Skin of body (tissue), 3 donors: ENCODE measurements at places on chromosomes 4 and X.
A peak's percentile ranks its signal among the peaks of the same experiment; 100 is the strongest.

DNA sequence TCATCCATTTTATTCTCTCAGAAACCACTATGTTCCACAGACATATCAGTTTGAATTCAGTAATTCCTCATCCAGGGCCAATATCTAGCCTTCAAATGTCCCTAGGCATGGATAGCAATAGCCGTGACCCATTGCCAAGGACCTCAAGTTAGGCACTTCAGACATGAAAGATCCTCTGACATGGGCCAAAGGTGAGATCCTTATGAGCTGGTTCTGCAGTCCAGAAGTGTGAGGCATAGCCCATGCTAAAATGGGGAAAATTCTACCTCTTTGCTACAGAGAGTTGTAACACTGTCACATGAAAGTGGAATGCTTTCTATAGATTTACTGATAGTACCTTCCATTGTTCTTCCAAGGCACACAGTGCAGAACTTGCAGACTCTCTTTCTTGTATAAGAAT, 349.7 kb upstream of the GALNT7 start:
- no peak for DNase-seq

GRCh38 chrX:150731795-150732194, 38.6 kb downstream of the MTMR1 start:
- DNase-seq, result no peak

- DNase-seq, result no peak
Measured at GRCh38 chr4:183823434-183823833, 81.7 kb upstream of the STOX2 start.

DNA sequence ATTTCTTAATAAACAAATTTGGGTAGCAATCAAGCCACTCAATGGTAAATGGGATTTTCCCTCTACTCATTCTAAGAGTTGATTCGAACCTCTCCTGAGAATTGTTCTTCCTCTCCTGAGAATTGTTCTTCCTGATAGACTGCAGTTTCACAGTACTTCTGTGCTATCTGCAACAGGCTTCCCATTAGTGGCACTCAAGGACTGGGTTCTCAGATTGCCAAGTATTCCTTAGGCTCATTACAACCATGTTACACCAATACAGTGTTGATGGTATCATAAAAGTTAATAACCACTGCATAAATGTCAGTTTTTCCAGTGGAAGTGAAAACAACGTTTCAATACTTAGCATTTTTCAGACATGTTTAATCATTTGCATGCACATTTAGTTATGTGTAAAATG, 201.6 kb downstream of the FRMPD4 start:
- DNase-seq, result no peak

GRCh38 chr4:2617955-2618354, 81.5 kb downstream of the FAM193A start:
- no peak for DNase-seq

- DNase-seq, result no peak
Measured at GRCh38 chr4:142984871-142985585, 138.9 kb upstream of the INPP4B start.

- peak; percentile 27 for DNase-seq
Measured at GRCh38 chr4:142752202-142752786, 93.8 kb downstream of the INPP4B start.

DNA sequence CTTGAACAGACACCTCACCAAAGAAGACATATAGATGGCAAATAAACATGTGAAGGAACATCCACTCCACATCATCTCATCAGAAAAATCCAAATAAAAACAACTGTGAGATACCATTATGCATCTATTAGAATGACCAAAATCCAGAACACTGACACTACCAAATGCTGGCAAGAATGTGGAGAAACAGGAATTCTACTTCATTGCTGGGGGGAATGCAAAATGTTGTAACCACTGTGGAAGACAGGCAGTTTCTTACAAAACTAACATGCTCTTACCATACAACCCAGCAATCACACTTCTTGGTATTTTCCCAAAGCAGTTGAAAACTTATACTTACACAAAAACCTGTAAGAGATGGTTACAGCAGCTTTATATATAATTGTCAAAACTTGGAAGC, 38.2 kb upstream of the ANTXR2 start:
- DNase-seq, result no peak

GRCh38 chrX:136250191-136251040, 784 bp downstream of the MAP7D3 start:
- peak; percentile 13 for DNase-seq

DNA sequence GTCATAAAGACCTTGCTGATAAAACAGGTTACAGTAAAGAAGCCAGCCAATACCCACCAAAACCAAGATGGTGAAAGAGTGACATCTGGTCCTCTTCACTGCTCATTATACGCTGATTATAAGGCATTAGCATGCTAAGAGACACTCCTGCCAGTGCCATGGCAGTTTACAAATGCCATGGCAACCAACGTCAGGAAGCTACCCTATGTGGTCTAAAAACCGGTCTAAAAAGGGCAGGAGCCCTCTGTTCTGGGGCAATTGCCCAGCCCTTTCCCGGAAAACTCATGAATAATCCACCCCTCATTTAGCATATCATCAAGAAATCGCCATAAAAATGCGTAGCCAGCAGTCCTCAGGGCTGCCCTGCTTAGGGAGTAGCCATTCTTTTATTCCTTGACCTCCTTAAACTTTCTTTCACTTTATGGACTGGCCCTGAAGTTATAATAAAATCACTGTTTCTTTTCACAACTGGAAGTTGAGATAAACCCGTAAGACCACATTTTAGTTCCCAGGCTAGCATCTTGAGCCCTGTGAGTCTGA, 260.5 kb upstream of the FAT1 start:
- no peak for DNase-seq

DNA sequence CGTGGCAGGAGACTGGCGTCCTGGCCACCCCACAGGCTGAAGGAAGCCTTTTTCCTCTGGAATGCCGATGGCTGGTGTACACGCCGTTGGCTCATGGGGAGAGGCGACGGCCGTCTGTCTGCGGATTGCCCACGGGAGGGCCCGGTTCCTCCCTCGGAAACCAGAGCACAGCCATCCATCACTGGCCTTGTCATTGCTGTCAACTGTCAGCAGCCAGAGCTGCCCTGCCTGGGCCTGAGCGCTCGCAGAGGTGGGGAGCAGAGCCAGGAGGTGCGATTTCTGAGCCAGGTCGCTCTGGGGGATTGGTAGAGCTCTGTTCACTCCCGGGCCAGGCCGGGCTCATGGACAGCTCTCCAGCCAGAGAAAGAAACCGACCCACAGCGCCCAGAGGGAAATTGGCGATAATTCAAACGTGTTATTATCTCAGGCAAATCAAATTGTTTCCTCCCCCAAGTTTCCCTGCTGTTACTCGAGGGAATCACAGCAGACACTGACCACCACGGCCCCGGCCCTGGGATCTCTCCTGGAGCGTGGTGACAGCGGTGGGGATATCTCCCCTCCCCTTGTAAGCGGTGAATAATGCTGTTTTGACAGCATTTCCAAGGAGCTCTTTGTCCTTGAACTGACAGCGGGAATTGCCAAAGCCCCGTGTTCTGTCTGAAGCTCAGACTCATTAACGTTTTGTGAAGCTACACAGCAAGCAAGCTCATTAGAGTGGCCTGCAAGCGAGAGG, 220.9 kb upstream of the PSAPL1 start:
- DNase-seq, result no peak

GRCh38 chr4:20354120-20354519, 102.4 kb downstream of the SLIT2 start:
- no peak for DNase-seq

GRCh38 chrX:50874876-50875275, 35.7 kb upstream of the BMP15 start:
- DNase-seq, result no peak

- no peak for DNase-seq
Measured at GRCh38 chr4:168795346-168795745, 214.7 kb downstream of the CBR4 start.

- DNase-seq, result no peak
Measured at GRCh38 chrX:14064626-14065432, 35.1 kb upstream of the GEMIN8 start.

- DNase-seq, result no peak
Measured at GRCh38 chrX:115588179-115588578, 27.2 kb downstream of the PLS3 start.

DNA sequence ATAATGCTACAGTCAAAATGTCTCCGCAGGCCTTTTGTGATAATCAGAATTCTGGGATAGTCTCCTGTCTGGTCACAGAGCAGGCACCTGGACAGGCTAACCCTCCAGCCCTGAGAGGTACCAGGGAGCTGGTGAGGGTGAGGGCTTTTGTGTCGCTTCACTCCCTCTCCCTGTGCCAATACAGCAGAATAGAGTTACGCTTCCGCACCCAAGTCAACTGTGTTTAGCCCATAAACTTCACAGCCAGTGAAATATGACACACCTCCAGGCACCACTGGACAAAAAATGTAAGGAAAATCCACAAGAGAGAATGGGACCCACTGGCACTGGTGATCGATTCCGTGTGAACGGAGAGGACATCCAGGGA, 1.3 kb downstream of the GAK start:
- DNase-seq, result no peak

DNA sequence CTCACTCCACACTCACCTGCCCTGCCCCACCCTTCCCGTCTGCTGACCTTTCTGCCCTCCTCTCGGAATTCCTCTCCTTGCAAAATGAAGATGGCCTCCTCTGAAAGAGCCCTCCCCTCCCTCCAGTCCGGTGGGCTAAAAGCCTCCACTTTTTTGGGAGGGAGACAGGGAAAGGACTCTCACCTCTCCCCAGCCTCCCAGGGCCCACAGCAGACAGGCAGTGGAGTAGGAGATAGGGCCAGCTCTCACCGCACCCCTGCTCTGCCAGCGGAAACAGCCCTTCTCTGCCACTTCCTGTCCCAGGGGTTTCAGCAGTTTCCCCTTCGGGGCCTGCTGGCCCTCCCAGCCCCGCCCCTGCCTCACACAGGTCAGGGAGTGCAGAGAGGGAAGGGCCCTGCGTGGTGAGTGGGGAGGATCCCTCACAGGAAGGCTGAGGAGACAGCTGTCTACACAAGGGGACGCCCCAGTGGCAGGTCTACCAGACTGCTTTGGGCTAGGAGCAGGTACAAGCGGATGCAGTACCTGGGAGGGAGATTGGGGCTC, 18.2 kb downstream of the ELF4 start:
- DNase-seq, result no peak

DNA sequence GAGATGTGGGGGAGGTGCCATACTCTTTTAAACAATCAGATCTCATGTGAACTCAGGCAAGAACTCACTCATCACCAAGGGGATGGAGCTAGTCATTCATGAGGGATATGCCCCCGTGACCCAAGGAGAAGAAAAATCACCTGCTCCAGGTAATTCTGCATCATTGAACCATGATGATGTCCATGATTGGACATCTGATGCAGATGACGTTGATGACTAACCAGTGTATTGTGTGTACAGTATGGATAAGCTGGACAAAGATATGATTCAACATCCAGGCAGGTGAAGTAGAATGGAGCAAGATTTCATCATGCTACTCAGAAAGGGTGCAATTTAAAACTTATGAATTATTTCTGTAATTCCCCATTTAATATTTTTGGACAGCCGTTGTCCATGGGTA, 286.4 kb upstream of the SMIM31 start:
- no peak for DNase-seq

GRCh38 chrX:101287402-101287801, 3.7 kb downstream of the TAF7L start:
- no peak for DNase-seq

- no peak for DNase-seq
Measured at GRCh38 chrX:109351557-109351956, 130.3 kb downstream of the GUCY2F start.

DNA sequence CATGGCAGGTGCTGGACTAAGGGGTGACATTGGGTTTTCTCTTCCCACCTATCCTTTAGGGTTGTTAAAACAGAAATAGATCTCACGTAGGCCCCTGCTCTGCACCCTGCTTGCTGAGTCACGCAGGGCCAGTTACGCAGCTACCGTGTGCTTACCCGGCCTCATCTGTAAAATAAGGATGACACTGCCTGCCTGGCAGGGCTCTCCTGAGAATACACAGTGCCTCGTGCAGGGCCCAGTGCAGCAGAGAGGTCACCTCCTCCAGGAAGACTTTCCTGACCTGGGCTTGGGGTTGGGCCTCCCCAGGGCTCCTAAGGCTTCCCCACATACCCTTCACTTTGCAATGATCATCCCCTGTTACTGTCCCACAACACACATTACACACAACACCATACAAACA, 33.6 kb upstream of the JAKMIP1 start:
- DNase-seq, result no peak

GRCh38 chrX:150012647-150013381, 74.5 kb upstream of the EOLA2 start:
- no peak for DNase-seq

DNA sequence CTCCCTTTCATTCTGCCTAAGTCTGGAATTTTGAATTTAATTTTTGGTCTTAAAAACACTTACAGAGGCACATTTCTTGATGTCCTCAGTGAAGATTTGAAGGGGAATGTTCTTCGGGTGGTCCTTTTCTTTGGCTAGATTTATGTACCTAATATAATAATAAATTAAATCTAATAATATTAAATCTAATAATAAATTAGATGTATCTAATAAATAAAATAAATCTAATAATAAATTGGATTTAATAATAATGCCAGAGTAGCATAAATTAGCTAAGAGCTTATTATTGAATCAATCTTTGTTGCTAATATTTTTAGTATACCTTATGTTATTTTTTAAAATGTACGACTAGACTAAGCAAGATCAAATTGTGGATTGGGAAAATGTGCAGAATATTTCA, 39.8 kb downstream of the MAD2L1 start:
- DNase-seq, result no peak

DNA sequence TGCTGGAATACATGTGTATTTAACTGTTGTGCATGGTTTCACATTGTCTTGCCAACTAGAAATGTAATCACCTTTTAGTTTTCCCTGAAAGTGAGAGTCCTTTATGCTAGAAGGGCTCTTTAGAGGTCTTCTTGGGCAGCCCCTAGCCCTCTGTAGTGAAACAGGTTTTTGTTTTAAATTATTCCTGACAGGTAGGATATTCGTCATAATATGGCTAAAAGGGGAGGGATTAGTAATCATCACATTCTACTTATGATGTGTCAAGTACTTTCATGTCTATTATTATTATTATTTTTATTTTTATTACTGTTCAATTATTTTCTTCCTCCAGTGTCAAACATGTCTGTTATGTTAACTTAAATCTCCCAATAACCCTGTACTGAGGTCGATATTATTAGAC, 35.5 kb downstream of the MSN start:
- DNase-seq, result no peak

DNA sequence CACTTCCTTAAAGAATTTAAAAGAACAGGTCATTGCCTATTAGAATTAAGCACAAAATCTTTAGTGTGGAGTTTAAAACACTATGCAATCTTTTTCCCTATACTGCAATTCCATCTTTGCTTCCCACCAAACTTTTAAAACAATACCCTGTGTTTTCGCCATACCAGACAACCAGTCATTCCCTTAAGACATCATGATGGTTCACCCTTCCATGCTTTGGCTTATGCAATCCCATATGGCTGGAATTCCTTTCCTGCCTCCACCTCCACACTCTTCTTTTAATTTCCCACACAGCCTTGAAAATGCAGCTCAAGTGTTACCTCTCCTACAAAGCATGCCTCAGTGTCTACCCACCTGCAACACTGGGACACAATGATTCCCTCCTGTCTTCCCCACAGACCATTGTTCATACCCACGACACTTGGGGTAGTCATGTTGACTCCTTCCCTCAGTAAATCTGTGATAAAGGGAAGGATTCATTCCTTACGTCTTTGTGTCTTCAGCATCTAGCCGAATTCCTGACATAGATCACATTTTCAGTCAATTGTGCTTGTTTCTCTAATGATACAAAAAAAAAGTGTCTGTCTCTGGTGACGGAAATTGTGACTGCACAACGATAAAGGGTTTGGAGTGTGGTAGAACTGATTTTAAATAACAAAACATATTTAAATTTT, 166.3 kb downstream of the FNIP2 start:
- no peak for DNase-seq

GRCh38 chr4:13656569-13657405, 29.3 kb upstream of the BOD1L1 start:
- peak; percentile 68 for DNase-seq

GRCh38 chr4:183504930-183505610, at the start of gene ING2:
TSS of gene ING2 (plus strand) at chr4:183505058. CDS start at chr4:183505196, 138 bp downstream.
- peak; percentile 85 for DNase-seq
